ENCODE measurements at places on chromosomes 6 and 20.

- no peak for DNase-seq
These were observed 25.1 kb downstream of the FKBP1C start for GRCh38 chr6:63236398-63236817.

DNA sequence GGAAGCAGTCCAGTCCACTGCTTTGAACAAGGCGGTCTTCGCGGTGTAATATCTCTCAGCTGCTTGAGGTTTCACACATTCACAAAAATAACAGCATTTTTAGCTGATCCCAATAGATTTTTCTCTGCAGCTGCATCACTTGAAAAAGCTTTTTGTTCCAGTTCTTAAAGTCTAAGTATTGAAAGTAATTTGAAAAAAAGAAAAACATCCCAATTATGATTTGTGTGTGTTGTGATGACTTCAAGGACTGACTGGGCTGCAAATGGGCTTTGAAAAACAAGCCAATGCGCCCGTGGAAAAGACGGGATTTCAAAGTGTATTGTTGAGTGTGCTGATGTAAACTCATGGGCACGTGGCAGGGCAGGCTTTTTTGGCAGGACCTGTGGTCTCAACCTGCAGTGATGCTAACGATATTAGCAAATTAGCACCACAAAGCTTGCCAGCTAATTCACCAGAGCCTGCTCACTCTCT lies 151.1 kb downstream of the TMEM242 start:
- no peak for DNase-seq

- no peak for DNase-seq
These were observed 154.7 kb upstream of the HCRTR2 start for GRCh38 chr6:55019591-55019990.

DNA sequence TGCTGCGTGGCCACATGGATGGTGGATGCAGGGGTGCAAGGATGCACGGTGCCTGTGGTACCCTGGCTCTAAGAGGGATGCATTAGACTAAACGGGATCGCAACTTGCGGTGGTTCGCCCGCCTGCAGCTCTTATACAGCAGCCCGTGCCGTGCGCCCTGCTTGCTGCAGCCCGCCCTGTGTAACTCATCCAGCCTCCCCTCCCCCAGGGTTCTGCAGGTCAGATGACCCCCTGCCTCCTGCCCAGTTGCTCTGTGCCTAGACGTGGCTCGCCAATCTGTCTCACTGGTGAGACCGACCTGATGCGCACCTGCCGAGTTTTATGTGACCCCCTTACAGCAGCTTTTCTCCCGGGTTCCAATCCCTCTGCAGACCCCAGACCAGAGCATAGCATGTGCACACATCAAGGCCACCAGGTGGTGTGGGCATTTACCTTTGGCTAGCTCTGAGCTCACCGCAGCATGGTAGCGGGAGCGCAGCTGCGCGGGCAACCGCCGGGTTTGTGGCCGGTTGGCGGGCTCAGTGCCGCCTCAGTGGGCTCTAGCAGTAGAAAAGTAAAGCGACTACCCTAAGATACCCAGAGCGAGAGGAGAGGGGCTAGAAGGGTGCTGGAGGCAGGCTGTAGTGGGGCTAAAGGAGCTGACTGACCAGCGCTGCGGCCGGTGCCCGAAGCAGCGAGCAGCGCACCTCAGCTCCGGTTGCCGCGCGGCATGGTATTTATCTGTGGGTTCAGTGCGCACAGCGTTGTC lies 693 bp upstream of the GNAS-AS1 start:
- DNase-seq = no peak

DNA sequence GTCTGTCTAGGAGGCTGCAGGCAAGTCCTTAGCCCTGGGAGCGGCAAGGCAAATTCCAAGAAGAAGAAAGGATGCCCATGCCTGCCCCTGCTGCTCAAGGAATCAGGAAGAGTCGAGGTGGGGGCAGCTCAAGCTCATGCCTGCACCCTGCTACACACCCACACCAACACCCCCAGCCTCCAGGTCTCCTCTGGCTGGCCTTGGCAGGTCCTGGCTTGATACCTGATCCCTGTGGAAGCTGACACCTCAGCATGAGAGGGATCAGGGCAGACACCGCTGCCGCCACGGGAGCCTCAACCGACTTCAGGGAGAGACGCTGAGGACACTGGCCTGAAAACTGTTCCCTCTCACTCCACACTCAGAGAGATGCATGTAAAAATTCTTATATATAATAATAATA lies 35.5 kb upstream of the MAFB start:
- DNase-seq = no peak

Measured in activated CD4-positive, alpha-beta T cell treated with anti-CD3 and anti-CD28 coated beads, Interleukin-2, amount 50 U/mL, for 16 hours (primary cell).